ENCODE measurements at places on chromosomes 1 and 21.
A peak's percentile ranks its signal among the peaks of the same experiment; 100 is the strongest.

DNA sequence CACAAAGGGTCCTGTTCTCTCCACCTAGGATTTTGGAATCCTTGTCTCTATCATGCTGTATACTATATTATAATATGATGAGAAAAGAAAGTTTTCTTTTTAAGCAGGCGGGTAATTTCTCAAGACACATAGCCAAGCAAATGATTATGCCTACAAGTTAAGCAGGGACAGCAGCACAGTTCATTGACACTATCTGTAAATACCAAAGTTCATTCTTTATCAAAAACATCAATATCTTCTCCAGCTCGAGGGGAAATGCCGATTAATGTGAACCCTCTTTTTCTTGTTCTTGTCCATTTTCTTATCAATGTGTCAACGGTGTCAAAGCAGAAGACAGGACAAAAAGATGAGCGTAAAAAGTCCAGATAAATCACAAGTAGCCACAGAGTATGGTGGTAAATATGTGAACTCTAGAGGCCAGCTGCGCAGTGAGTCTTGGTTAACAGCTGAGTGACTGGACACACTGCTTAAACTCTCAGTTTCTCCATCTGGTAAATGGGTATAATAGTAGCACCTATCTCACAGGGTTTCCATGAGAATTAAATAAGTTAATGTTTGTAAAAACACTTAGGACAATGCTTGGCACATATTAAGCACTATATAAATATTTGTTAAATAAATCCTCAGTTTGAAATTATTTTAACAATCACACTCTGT, 30.9 kb downstream of the LPAR3 start:
- no peak for DNase-seq

DNA sequence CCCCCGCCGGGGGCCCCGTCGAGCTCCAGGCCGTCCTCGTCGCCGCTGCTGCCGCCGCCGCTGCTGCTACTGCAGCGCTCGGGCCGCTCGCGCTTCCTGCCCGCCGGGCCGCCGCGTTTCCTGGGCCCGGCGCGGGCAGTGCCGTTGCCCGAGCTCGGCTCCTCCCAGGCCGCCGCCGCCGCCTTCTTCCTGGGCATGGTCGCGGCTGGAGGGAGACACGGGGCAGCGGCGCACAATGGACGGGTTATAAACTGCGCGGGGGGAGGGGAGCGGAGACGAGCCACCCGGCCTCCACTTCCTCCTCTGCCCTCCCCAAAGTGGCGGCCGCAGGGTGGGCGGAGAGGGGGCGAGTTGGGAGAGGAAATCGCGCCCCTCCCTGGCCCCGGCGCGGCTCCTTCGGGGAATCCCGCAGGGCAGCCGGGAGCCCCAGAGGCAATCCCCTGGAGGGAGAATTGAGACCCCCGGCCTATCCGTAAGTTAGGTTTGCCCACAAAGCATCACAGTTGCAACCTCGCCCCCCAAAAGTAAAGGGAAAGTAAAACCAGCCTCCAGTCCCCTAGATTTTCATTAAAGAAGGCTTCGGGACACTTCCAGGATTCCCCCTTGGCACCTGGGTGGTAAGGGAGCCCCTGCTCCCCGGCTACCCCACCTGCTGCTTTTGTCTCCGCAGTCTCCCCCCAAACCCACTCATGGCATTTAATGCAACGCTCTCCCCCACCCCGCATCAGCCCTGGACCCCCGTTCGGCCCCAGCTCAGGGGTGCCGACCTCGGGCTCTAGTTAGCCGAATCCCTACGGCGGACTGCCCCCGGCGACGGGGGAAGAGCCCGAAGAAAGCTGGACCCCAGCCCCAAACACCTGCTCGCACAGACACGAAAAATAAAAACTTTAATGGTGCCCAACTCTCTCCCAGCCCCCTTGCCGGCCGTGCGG, 893 bp downstream of the RCC2 start:
- DNase-seq = peak; percentile 60

GRCh38 chr1:70319750-70320149, 34.8 kb downstream of the ANKRD13C start:
- no peak for DNase-seq

DNA sequence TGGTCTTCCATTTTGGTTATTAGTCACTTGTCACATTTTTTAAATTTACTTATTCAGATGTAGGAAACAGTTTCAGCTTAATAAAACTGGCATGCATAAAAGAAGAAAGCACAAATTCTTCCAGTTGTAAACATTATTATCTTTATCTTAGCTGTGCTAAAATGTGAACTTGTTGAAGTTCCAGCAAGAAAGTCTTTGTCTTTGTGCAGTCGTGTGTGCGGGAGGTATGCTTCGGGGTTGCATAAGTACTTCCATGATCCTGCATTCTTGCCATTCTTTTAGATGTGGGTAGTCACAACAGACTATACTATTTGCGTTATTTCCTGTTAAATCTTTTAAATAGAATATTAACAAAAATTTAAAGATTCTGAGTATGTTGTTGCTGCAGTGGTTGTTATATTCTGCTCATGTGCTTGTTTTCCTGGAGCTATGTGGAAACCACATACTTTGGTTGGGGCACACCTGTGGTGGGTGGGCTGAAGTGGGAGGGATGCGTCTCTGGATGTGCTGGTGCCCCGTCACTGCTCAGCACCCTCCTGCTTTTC, 49.9 kb downstream of the CBS start:
- DNase-seq = no peak

- no peak for DNase-seq
Measured at GRCh38 chr21:37208741-37209225, 58.4 kb downstream of the VPS26C start.

GRCh38 chr1:65772607-65773006, 20.1 kb upstream of the PDE4B start:
- DNase-seq = no peak

GRCh38 chr1:211616231-211616964, 37.4 kb upstream of the SLC30A1 start:
- no peak for DNase-seq

GRCh38 chr1:195738966-195739650, 869.1 kb downstream of the KCNT2 start:
- DNase-seq = no peak

DNA sequence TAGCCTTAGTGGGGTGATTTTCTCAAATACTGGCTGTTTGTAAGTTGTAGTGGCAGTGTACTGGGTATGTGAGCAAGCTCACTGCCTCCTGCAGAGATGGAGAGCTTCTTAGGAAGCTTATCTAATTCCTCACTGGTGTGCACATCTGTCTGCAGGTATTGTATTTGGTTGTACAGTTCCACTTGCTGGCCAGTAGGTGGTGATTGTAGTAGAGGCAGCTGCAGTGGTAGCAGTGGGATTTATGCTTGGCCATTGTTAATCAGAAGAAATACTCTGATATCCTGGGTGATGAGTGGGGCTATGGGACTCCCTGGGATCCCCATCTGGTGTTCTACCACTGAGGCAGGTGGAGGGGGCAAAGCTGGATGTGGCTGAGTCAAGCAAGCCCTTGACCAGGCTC, 276.1 kb upstream of the SPAG17 start:
- DNase-seq = no peak

- DNase-seq = no peak
Measured at GRCh38 chr1:213883618-213884017, 104.2 kb upstream of the PROX1 start.

- DNase-seq = peak; percentile 60
Measured at GRCh38 chr1:154325583-154326545, 539 bp downstream of the ATP8B2 start.

DNA sequence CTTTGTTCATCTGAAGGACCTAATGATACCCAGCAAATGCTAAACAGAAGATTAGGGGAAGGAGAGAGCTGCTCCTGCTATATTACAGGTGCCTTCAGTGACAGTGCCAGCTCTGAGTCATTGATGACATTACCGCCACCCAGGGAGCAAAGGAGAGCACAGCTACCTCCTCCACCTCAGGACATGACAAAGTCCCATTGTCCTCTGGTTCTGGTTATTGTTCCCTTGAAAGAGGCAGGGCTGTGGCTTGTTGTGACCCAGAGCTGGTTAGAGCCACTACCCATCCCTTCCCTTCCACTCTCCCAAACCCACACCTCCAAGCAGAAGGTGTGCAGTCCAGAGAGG, 363.5 kb upstream of the DUSP10 start:
- DNase-seq = no peak

DNA sequence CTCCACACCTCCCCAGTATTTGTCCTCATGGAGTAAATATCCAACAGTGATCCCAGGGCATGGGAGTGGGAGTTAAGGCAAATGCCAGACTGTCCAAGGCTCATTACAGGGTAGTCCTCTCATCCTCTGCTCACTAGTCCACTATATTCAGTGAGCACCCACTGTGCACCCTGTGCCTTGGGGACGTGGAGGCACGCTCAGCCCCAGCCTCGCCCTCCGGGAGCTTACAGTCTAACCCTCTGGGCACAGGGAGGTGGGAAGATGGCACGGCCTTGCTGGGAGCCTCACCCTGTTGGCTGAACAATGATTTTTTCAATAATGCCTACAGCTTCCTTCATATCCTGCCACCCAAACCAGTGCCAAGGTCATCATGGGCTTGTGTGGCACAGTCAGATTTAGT, 2.8 kb downstream of the HES2 start:
- DNase-seq = no peak

- DNase-seq = no peak
Measured at GRCh38 chr1:206909161-206909882, 12.1 kb downstream of the IL24 start.

DNA sequence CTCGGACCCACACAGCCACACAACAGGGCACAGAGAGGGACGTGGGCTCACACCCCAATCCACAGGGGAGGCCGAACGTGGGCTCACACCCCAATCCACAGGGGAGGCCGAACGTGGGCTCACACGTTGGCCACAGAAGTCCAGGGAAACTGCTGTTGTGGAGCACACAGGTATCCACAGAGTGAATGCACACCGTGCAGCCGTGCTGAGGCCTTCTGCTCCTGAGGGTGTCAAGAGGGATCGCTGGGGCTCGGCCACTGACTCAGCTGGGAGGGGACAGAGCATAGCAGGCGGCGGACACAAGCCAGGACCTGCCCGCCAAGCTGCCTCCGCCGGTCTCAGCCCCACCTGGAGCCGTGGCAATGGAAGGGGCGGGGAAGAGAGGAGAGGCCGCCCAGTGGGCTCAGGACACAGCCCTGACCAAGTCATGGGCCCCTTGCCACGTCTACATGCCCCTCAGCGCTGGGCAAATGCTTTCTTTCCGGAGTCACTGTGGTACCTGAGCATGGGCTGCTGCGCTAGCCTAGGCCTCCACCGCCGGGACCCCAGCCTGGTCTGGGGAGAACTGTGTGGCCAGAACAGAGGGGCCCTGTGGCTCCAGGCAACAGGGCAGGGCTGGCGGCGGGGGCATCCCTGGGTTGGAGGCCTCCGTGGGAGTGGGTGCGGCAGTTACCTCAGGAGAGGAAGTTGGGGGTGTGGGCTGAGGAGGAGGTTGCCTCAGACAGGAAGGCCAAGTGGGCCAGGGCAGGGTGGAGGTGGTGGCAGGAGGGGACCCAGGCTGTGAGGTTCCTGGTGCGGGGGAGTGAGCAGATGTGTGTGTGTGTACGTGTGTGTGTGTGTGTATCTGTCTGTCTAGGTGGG, 1.2 kb downstream of the SYTL1 start:
- no peak for DNase-seq

- no peak for DNase-seq
Measured at GRCh38 chr21:17828223-17828622, 9.1 kb upstream of the C21orf91 start.

GRCh38 chr1:29390491-29391361, 154.4 kb downstream of the PTPRU start:
- no peak for DNase-seq

GRCh38 chr1:8312235-8313218, 5.4 kb upstream of the SLC45A1 start:
- no peak for DNase-seq

DNA sequence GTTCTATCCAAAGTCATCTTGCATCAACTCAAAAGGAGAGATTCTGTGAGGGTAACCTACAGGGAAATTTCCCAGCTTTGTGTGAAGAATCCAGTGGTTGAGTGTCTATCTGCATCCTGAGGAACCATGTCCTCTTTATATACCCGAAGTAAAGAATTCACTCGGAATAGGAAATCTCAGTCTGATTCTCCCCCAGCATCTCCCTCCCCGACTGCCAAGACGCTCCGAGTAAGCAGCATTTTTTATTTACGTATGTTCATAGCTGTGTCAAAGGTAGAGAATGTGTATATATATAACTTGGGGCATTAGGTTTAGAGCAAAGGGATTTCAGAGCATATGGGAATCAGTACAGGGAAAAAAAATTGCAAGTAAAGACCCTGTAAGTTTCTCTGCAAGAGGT, 170.2 kb downstream of the SYT2 start:
- DNase-seq = no peak

- no peak for DNase-seq
Measured at GRCh38 chr1:27973771-27974416, 14.1 kb downstream of the XKR8 start.

GRCh38 chr1:161196521-161197451, 2.1 kb downstream of the ADAMTS4 start:
- DNase-seq = no peak

- no peak for DNase-seq
Measured at GRCh38 chr1:77977989-77978292, 931 bp downstream of the FUBP1 start.

DNA sequence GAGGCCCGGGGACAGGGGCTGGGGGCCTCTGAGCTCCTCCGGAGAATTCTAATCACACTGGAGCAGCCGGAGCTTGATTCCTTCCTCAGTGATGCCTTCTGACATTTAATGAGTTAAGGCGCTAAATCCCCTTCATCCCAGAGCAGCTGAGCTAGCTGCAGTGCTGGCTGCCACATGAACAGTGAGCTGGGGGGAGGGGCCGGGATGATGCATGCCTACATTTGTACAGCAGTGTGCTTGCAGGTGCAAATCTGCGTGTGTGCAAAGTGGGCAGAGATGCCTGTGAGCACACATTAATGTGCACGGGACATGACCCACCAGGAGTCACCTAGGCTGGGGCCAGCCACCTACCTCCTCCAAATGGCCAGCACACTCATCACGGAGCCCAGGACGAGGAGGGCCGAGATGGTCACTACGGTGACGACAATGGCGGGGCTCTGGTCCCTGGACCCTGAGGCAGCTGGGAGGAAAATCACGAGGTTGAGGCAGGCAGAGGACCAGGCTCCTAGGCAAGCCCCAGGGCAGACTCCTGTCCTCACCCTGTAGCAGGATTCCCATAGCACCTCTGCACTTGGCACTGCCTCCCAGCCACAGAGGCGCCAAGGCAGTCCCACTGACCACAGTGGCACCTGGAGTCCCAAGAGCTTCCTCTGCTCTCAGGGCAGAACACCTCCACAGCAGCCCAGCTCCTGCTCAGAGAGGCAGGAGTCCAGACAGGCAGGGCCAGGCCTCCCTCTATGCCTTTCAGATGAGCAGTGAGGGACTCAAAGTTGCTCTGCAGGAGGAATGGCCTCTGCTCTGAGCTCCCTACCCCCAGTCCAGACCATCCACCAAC, 34.7 kb downstream of the CDCA8 start:
- no peak for DNase-seq

- no peak for DNase-seq
Measured at GRCh38 chr1:11285883-11286734, 13.1 kb downstream of the UBIAD1 start.

GRCh38 chr1:111140680-111140967, 601 bp downstream of the CEPT1 start:
- no peak for DNase-seq

- no peak for DNase-seq
Measured at GRCh38 chr1:203860396-203861025, 888 bp upstream of the SNRPE start.
